Progenitor cell of endocrine pancreas (in vitro differentiated cells): ENCODE measurements at places on chromosomes 13 and 19.
A peak's percentile ranks its signal among the peaks of the same experiment; 100 is the strongest.

DNA sequence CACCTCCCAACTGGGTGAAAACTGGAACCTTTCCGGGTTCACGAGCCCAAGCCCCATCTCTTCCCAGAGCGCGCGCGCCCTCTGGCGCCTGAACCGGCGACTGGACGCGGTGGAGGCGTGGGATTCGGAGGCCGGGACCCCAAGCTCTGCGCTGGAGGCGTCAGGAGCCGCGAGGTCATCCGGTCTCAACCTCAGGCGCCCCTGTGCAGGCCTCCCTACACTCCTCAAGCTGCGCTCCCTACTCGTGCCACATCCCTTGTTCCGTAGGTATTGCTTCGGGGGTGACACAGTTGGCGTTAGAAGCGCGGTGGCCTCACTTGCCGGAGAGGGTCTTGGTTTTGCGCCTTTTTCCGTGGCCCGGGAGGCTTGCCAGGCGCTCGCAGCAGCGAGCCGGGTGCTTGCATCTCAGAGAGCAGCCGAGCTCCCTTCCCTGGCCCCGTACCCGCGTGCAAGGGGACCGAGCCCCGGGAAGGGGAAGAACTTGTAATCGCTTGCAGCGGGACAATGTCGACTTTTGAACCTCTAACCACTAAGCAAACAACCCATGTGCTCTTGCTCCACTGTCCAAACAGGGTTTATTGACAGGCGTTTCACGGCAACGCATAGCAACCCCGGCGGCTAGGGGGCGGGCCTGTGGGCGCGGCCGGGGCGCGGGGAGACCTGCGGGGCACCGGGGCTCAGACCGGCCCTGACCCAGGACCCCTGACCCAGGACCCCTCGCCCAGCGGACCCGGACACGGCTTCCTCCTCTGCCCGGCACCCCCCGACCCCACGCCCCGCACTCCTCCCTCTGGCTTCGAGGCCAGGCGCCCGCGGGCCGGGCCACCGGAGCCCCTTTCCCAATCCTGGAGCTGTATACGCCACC, 8.5 kb downstream of the CDX2 start:
- DNase-seq: peak; percentile 76

DNA sequence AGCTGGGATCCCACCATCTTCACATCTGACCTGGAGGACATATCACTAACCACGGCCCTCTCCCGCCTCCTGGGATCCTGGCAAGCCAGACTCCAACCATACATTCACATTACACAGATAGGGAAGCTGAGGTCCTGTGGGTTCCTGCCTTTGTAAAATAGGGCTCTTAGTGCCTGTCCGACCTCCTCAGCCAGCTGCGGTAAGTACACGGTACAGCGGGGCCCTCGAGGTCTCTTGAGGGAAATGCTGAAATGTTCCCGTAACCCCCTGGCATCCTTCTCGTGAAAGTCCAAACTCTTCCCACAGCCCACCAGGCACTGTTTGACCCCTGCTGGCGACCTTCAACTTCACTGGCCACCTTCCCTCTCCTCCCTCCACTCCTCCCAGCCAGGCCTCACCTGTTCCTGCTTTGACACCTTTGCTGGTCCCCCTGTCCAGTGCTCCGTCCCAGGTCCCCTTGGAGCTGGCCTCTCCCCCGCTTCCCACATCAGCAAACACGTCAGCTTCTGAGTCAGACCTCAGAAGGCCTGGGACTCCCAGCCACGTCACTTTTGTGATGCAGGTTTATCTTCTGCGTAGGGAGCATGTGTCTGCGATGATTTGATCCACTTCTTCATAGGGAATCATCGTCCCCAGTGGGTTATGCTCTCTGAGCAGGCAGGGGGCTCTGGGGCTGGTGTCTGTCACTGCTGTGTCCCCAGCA, 8.8 kb upstream of the GNG7 start:
- no peak for DNase-seq

GRCh38 chr13:65063753-65064152, 2166.4 kb downstream of the PCDH9 start:
- no peak for DNase-seq

- no peak for DNase-seq
These were observed 9.0 kb downstream of the LPAR6 start for GRCh38 chr13:48403913-48404312.

DNA sequence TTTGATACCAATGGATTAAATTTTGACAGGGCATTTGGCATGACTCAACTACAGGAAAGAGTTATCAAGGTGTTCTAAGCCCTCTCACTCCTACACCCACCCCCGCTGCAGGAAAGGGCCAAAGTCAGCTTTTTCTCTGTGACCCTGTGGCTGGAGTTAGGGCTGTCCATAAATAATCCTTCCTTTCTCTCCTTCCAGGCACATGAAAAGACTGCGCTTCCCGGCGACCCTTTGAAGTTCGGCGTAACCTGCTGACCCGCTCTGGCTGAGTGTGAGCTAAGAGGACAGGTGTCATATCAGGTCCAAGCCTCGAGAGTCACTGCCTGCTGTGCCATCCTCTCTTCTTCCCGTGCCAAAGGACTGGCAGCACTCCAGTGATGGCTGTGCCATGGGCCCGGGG, 25.6 kb downstream of the ZNF114 start:
- no peak for DNase-seq

DNA sequence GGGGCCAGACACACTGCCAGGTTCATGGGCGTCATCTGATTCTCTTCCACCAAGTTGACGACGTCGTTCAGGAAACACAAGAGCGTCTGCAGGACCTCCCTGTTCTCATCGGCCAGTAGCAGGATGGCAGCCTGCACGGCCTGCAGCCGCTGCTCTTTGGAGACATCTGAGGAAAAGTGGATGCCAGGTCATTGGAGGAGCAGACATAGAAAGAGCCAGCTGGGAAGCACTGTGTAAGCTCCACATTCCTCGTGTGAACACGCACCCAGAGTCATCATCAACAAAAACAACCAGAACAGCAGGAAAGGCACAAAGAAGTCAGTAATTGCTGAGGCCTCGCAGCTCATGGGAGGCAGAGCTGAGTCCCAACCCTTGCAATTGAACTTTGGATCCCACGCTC, 96.5 kb downstream of the KL start:
- DNase-seq: no peak

DNA sequence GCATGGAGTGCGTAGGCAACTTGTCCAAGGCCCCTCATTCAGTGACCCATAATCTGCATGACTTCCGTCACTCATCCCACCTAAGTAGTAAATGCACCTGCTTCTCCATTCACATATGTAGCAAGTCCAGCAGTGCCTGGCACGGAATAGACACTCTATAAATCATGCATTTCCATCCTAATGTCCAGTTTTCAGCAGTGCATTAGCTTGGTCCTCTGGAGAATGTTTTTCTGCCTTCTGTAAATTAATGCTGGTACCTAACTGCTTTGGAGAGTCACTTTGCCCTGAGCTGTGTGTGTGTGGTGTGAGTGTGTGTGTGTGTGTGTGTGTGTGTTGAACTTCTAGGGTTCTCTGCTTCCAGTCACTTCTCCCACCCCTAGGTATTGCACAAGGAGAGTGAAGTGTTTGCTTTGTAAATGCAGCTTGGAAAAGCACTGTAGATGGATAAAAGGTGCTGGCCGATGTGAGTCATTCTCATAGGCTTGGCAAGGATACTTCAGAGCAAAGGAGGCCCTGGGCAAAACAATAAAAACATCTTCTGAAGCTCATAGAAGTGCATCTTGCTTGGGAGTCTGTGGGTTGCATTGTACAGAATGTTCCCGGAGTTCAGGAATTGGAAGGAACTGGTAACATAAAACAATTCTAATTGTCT, 181.8 kb downstream of the KATNAL1 start:
- DNase-seq: no peak

GRCh38 chr19:49889038-49889686, 7.5 kb downstream of the IL4I1 start:
- no peak for DNase-seq

GRCh38 chr13:52707375-52707774, 32.2 kb downstream of the CNMD start:
- DNase-seq: no peak

GRCh38 chr13:60574735-60575134, 177.7 kb downstream of the TDRD3 start:
- DNase-seq: no peak

GRCh38 chr13:113040597-113041292, 64.8 kb upstream of the F7 start:
- no peak for DNase-seq

GRCh38 chr13:29594303-29594709, 1.2 kb downstream of the SLC7A1 start:
- DNase-seq: no peak

- no peak for DNase-seq
These were observed 43.7 kb downstream of the NUMBL start for GRCh38 chr19:40646743-40647254.

DNA sequence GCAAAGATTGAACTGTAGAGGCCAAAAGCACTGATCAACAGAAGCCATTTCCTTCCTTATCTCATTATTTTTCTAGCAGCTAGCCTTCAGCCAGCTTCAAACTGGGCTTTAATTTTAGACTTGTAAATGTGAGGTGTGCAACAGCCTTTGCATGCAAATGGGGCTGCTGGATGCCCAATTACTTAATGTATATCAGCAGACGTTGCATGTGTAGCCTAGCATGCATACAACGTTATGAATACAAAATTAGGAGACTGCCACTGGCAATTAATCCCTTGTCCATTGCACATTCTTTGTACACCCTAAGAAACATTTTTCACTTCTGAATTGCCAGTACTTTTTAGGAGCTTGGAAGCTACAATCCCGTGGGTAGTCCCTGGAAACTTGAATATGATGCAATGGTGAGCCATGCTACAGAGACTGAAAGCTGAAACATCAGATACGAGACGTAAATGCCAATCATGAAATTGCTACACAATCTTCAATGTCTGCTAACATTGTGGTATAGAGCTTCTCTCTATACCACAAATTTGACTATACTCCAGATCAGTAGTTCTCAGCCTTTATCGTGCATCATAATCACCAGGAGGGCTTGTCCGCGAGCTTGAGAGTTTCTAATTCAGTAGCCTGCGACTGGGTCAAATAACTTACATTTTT, 20.2 kb downstream of the EPSTI1 start:
- DNase-seq: no peak

GRCh38 chr13:57734306-57734705, 102.8 kb downstream of the PCDH17 start:
- DNase-seq: no peak

GRCh38 chr19:17938092-17938845, 5.5 kb downstream of the CCDC124 start:
- DNase-seq: peak; percentile 75

DNA sequence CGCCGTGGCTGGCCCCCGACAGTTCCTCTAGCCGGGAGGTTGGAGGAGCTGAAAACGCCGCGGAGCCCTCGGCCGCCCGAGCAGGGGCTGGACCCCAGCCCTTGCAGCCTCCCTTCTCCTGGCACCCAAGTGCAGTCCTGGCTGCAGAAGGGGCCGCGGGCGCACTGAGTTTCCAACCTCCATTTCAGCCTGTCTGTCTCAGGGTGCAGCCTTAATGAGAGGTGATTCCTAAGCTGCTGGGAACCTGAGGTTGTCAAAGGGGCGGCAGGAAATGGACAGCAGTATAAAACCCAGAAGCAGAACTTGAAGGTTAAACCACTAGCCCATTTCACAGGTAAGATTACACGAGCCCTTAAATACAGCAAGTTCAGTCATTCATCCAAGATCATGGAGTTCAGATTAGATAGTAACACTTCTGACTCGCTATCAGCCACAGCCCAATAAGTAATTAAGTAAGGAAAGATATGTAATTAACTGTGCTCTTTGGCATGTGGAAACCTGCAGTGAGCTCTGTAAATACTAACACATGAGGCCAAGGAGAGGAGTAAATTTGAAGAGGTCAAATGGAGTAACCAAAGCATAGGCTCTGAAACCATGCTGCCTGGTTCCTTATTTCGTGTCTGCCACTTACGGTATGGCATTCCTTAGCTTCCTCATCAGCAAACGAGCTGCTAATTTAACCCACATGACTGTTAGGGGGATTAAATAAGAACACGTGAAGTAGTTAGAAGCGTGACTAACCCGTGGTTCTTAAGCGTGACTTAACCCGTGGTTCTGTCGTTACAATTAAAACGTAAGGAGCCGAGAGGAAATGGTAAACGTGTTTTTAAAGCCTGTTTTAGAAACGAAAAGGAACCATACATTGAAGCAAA, 686 bp downstream of the SETDB2 start:
- DNase-seq: no peak

- DNase-seq: no peak
These were observed 52.2 kb downstream of the RFC3 start for GRCh38 chr13:33870046-33870668.
